GM23248 (cell line): ENCODE measurements at places on chromosomes 6 and 20. TPM values are rescaled to one million over a fixed set of nuclear protein-coding genes. Genes with fewer than 3 reads are reported as not detected.

The IMPG1 gene
- total RNA-seq, result not detected in 2 replicates

The RNASET2 gene
- total RNA-seq, result 23.5 and 34.4 TPM in 2 replicates

DNA sequence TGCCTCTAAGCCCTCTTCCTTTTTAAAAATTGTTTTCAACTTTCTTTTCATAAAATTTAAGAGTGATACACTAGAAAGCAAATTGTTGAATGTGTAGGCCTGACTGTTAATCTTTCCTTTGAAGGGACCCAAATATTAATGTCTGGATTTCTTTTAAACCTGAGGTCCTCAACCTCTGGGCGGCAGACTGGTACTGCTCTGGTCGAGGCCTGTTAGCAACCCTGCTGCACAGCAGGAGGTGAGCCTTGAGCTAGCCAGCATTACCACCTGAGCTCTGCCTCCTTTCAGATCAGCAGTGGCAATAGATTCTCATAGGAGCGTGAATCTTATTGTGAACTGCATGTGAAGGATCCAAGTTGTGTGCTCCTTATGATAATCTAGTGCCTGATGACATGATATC, 191.2 kb downstream of the MANEA start:
- no peaks in the 10 kb centered on the region for H3K36me3 ChIP-seq
- no peak for DNase-seq
- no peak overlapping the region for H3K27ac ChIP-seq
- no peaks in the 10 kb centered on the region for H3K4me1 ChIP-seq

DNA sequence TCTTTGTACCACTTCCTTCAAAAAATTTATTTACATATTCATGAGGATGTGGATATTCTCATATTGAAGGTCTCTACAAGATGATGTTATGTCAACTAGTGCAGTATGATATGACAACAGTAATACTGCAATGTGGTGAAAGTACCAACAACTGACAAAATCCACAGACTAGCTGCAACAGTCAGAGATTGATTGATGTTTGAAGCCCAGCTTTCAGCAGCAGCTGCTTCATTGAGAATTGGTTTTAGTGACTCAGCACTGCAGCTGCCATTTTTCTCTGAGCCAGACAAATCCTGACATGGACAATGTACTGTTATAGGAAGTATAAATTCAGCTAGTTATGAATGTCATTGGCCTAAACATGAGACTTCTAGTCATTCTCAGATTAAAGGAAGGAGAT, 53.8 kb downstream of the PKIB start:
- no peaks in the 10 kb centered on the region for H3K36me3 ChIP-seq
- no peaks in the 10 kb centered on the region for H3K27me3 ChIP-seq
- no peaks in the 10 kb centered on the region for H3K4me1 ChIP-seq
- DNase-seq, result no peak
- H3K4me3 ChIP-seq, result no peak overlapping the region

DNA sequence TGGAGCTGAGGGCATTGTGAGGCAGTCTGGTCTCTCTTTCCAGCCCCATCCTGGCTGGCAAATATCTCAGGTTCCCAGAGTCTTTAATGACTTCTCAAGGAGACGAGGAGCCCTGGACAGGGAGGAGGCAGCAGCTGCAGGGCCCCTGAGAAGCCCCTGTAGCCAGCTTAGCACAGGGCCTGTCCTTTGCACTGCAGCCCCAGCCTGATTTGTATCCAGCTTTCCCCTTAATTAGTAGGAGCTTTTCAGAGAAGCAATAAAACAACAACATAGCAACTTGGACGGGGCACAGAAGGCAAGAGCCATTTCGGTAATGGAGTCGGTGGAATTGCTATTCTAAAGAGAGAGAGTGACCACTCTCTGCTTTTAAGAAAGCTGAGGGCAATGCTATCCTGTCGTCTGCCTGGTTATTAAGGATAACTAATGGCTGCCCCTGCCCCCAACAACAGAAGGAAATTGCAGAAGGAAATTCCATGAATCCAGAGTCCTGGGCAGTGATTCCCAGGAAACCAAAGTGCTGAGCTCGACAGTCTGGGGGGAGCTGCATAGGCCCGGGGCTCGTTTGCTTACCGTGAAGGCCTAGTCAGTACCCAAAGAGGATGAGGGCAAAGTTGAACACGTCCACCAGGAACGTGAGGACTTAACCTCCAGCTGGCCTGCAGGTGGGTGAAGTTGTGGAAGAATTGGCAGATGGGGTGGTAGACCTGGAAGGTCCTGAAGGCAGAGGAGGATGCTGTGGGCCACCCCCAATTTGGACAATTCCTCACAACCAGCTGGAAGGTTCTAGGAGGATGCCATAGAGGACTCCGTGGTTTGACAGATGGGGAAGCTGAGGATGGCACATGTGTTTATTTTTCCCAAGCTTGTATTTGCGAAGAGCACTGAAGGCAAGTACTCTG, 50.3 kb downstream of the NPEPL1 start:
- DNase-seq, result no peak
- H3K27ac ChIP-seq, result no peak overlapping the region
- H3K27me3 ChIP-seq, result peaks cover 40% of the 10 kb centered on the region
- no peak overlapping the region for H3K4me3 ChIP-seq

DNA sequence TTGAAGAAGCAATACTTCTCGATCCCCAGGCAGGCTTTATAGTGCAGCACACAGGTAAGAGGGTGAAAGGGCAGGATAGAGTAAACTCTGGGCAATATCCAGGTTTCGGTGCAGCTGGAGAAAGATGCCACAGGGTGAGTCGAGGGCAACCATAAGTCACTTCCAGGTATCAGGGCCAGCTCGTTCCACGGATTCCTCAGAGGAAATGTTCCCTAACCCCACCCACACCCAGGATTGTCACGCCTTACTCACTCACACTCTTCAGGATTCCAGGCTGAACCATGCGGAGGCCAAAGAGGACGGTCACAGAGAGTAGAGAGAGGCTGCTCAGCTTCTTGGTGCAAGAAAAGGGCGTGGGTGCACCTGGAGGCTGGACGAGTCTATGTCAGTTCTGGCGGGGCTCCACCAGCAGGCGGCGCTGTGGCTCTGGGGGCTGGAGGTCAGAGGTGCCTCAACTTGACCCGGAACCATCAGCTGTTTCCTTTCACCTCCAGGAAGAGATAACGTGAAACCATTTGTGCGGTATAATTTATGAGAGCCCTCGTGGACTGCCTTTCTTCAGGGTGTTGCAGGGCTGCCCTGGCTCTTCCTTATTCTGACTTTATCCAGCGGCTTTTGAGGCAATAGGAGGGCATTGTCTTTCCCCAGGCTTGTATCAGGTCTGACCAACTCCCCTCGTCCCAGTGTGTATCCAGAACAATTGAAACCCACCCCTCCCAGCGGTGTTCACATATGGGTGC, 14.5 kb upstream of the WFDC12 start:
- H3K36me3 ChIP-seq, result no peaks in the 10 kb centered on the region
- H3K27me3 ChIP-seq, result peaks cover 15% of the 10 kb centered on the region
- no peak overlapping the region for H3K27ac ChIP-seq
- peak; percentile 43 for DNase-seq
- no peak overlapping the region for H3K4me3 ChIP-seq

The CEP162 gene
- total RNA-seq, result 2.4 and 3.0 TPM in 2 replicates

DNA sequence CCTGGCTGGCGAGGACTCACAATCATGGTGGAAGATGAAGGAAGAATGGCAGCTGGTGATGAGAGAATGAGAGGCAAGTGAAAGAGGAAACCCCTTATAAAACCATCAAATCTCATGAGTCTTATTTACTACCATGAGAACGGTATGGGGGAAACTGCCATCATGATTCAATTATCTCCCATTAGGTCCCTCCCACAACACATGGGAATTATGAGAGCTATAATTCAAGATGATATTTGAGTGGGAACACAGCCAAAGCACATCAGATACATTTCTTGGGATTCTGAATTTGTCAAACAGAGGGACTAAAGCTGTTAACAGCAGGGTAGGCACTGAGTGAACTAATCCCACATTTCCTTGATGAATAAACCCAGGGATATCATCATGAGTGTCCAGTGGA, 116.2 kb upstream of the PLCB4 start:
- no peak for DNase-seq
- H3K4me3 ChIP-seq, result no peak overlapping the region
- no peak overlapping the region for H3K27ac ChIP-seq
